ENCODE measurements at places on chromosomes 6 and 20.

- DNase-seq: no peak
These were observed 133.2 kb downstream of the MRPL14 start for GRCh38 chr6:43993881-43994523.

DNA sequence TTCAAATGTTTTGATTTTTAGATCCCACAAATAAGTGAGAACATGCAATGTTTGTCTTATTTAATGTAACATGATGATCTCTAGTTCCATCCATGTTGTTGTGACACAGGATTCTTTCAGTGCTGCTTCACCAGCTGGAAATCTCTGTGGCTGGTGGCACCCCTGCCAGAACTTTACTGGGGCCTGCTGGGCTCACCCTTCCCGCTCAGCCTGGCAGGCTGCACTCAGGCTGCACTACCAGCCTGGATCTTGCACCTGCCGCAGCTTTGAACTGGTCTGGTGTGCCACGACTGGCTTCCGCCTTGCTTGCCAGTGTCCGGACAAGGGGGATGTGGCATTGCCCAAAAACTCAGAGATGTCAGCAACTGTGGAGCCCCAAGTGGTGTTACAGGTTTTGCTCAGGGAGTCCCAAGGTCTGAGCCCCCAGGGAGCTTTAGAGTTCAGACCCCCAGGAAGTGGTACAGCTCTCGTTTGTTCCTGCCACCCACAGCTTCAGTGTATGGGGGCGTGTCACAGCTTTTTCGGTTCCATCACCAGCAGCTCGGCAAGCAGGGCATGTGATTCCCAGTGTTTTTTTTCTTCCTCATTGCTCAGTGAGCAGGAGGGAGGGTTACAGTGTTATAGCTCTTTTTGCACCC, 72.3 kb upstream of the SYNCRIP start:
- DNase-seq: no peak

- DNase-seq: no peak
These were observed 53.4 kb downstream of the PTCHD4 start for GRCh38 chr6:48057601-48058000.

DNA sequence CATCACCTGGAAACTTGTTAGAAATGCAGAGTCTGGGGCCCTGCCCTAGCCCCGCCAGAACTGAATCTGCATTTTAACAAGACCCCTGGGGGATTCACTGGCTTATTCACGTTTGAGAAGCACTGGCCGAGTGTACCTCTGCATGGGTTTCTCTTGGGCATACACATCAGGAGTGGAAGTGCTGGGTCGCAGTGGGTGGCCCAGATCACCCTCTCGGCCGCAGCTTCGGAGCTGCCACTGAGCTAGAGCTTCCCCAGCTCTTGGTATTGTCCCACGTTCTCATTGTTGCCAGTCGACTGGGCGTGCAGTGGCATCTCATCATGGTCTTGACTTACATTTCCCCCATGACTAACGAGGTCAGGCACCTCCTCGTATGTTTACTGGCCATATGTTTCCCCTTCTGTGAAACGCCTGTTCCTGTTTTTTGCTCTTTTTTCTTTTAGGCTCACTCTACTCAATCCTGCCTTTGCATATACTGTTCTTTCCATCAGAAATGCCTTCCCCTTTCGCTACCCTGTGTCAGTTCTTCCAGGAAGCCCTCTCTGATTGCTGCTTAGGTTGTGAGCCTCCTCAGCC, 3.0 kb upstream of the DLGAP4 start:
- no peak for DNase-seq

GRCh38 chr6:53059648-53060589, 5.3 kb upstream of the FBXO9 start:
- no peak for DNase-seq

GRCh38 chr6:156427345-156427744, 349.8 kb upstream of the ARID1B start:
- DNase-seq: no peak

Measured in NCI-H2081 treated with DMSO at 0.1 percent for 48 hours (cell line).